Astrocyte (in vitro differentiated cells and primary cell): ENCODE measurements at places on chromosomes 16 and 17. TPM values are rescaled to one million over a fixed set of nuclear protein-coding genes. Genes with fewer than 3 reads are reported as not detected.

DNA sequence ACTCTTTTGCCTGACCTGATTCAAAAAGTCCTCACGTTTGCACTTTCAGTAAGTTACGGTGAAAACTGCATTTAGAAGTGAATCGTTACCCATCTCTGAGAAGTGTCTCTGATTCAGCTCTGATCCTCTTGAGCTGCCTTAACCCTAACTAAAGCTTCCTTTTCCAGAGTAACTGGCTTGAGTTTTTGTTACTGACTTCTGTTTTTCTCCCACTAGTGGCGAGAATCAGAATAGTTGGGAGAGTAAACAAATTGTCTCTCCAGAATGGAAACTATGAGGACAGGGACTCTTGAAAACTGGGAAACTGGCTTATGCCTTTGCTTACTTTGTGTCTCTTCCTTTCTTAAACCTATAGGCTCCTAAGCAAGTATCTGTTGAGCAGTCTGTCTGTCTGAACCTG, 31.3 kb upstream of the KPNB1 start:
- DNase-seq = no peak

The CDIPT gene
- 88.1 and 92.0 TPM in 2 replicates for total RNA-seq

DNA sequence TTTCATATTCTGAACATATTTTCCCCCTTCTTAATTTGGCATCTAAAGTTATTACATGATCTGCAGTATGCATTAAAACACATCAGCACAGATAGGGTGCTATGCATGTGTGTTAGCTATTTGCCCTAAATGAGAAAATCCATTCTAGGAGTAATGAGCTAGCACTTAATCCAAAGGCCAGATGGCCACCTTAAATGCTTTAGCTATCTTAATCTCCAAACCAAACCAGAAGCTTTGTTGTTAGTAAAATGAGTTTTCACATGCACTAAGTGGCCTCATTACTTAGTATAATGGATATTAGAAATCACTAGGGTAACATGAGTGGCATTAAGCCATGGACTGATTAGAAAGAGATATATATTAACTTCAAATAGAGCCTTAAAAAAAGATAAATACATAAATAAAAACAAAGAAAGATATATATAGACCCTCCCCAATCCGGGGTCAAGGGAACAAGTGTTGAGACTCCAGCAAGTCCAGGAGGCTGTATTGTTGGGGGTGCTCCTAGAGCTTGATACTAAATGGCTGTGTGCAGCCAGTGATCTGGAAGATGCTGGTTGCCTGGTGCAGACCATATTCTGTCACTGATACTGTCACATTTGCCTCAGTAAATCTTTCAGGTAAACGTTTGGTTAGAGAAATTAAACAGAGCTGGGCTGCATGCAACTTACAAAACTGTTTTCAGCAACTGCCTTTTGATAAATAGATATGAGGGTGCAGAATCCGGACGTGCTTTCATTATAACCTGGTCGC, 67.3 kb downstream of the MYH10 start:
- DNase-seq = no peak

DNA sequence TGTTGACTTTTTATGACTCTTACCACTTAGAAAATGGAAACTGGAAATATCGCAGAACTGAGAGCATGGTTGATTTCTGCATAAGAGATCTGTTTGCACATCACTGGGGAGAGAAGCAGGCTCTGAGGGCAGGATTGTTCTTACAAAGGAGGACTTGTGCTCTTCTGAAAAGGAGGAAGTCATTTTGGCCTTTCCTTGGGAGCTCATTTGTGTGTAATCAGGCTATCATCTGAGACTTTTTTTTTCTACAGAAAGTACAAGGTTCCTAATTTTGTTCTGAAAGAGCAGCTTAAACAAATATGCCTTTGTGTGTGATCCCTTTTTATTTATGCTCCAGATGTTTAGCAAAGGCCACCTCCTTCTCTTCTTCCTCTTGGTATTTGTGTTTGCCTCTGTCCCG, 145.7 kb upstream of the CACNG5 start:
- DNase-seq = no peak

DNA sequence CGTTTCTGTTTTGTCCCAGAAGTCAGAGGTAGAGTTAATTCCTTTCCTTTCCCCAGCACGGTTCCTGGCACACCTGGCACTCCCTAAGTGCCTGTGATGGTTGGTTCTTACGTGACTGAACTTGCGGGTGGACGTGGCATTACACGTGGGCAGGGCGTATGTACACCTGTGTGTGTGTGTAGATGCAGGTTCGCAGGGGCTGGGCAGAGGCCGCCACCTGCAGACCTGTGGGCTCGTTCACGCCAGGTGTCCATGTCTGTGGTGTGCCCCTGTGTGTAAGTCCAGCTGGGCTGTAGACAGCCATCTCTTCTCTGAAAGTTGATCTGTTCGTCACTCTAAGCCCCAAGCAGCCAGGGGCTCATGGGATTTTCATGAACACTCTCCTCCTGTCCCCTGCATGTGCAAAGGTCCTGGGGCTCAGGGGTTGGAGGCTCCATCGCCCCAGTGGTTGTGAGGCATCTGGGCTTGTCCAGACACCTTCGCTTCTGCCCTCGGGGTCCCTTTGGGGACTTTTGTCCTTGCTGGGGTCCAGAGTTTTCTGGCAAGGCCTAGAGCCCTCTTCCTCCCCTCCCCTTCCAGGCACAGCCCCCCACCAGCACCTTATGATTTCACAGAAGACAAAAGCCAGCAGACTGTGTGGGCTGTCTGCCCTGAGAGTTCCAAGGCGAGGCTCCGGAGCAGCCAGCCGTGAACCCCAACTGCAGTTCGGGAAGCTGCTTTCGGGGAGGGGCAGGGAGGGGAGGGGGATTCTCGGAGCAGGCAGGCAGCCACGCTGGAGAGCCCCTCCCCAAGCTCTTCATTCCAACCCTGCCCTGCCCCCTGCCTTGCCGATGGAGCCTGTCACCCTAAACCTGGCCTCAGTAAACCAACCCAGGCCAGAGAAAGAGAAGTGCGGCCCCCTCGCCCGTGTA, 5.4 kb upstream of the FSCN2 start:
- no peak for DNase-seq

The METTL23 gene
- total RNA-seq = 24.3 and 26.0 TPM in 2 replicates

- no peak for DNase-seq
Measured at GRCh38 chr16:69669577-69669976, 56.8 kb downstream of the NQO1 start.

DNA sequence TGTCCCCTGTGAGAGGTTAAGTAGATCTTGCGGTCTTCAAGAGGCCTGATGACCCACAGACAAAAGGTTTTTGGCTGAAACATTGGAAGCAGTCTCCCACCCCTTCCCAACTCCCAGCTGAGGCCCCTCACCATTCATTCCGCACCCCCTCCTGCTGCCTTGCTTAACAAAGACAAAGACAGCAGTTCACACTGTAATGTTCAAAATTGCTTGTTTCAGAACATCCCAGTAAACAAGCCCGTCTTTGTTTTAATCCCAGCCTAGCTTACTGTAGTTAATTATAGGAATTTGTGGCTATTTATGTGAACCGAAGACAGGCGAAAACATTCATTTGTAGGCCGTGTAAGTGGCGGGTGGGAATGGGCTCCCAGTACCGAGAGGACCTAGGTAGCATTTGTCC, 55.7 kb downstream of the IRX5 start:
- no peak for DNase-seq

DNA sequence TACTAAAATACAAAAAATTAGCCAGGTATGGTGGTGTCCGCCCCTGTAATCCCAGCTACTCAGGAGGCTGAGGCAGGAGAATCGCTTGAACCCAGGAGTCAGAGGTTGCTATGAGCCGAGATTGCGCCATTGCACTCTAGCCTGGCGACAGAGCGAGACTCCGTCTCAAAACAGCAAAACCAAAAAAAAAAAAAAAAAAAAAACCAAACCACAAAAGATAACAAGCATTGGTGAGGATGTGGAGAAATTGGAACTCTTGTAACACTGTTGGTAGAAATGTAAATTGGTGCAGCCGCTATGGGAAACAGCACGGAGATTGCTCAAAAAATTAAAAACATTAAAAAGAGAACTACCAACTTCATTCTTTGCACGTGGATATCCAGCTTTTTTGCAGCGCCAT, 119.4 kb downstream of the OR1D5 start:
- DNase-seq = no peak

DNA sequence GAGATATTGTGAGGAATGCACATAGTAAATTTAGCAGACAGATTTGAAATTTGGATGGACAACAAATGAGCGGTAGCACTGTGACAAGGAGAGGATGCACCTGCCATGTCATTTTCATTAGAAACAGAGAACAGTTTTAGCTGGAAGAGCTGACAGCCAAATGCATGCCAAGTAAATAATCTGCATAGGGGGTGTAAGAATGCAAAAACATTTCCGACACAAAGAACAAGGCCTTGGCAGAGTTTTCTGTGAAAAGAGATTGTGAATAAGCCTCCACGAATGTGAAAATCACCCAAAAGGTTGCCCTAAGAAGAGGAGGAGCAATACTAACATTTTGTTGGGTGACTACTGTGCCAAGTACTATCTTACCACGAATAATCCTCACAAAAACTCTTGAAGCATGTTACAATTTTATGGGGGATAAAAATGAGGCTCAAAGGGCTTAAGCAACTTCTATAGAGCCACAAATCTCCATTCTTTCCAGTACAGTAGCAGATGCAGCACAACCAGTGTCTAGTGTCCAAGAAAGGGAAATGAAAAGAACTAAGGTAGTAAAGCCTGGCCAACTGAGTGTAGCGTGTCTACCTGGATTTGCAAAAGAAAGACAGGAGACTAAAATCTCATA, 28.3 kb downstream of the TMEM100 start:
- DNase-seq = no peak

GRCh38 chr16:1985466-1986150, 1.6 kb downstream of the GFER start:
- DNase-seq = no peak

DNA sequence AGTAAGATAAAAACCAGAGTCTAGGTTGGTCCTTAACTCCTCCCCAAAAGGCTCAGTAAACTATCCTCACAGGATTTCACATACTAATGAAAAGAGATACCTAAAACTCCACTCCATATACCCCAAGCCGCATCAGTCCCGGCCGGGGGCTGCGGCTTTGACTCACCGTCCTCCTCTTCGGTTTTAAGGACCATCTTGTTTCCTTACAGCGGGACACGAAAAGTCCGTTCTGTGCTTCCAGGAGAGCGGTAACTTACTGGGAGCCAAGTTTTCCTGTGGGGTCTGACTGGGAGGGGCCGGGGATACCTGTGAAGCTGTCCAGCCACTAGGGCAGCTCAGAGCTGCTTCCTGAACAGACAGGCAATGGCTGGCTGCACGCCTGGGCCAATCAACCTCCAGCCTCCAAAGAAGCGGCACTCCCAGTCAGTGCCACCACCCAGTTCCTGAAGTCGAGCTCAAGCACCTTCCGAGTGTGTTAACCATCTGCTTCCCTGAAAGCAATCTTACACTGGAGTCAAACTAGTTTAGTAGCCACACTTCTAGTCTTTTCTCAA, 45.5 kb downstream of the CYTH1 start:
- DNase-seq = no peak

DNA sequence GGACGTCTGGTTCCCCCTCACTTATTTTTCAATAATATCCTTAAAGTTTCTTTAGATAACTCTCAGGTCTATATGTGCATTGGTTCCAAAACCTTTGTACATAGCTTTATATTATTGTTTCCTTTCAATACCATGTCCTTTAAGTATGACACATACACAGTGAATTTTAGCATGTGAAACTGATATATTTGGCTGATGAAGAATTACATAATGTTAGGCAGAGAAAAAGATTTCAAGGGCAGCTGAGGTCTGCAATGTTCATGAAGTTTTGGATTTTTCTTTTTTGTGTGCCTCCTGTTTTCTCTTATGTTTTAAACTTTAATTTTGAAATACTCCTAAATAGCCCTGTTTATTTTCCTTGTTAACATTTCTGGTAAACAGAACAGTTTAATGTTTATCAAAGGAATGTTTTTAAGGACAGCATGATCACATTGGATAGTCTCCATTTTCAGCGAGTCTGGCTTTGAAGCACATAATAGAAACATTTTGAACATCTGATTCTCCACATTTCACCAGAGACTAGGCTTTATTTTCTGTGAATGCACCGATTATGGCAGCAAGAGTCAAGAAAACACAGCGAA, 32.9 kb upstream of the FBXO47 start:
- DNase-seq = no peak

- no peak for DNase-seq
Measured at GRCh38 chr16:6888531-6888930, 444.1 kb upstream of the RBFOX1 start.

The TUBG2 gene
- 14.4 and 16.6 TPM in 2 replicates for total RNA-seq
